MM.1S (cell line): ENCODE measurements at places on chromosomes 5 and 9.

DNA sequence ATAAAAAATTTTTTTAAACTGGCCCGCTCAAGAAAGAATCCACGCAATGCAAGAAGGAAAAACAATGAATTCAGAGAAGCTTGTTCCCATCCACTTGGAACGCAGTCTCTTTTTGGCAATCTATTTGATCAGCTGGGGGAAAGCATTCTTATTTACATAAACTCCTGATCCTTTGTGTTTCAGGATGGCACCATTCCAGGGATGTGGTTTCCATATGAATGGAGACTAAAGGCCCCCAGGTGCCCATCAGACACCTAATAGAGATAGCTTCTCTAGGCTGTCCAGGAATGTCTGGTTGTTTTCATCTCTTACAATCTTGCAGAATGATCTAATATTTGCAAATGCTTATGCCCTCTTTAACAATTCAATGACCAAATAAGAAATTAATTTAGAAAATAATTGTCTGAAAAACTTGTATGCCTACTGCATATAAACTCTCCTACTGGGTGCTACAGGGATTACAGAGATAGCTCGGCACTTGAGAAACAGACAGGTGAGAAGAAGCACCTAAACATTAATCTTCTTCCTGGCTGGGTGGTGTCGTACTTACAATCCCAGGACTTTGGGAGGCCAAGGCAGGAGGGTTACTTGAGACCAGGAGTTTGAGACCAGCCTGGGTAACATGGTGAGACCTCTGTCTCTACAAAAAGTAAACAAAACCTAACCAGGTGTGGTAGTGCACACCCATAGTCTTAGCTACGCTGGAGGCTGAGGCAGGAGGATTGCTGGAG is 3.0 kb upstream of the RASGRF2 start:
- DNase-seq = no peak

DNA sequence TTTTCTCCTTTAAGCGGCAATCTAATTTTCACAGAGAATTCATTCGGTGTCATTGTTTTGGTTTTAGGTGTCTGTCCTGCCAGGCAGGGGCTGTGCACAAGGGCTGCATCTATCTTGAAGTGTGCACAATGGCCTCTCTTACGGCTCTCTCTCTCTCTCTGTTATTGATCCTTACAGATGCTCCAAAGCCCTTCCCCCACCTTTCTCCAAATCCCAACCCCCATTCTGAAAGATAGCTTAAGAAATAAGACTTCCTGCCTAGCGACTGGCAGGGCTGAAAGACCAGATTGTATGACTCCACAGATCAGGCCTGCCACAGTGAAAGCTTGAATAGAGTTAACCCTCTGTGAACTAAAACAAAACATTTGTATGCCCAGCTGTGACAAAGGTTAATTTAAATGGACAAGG is 86.5 kb upstream of the NR5A1 start:
- DNase-seq = no peak

- no peak for DNase-seq
Measured at GRCh38 chr5:61472172-61472958, 140.3 kb downstream of the ZSWIM6 start.

GRCh38 chr5:135993335-135993879 is 35.4 kb upstream of the TGFBI start:
- no peak for DNase-seq

DNA sequence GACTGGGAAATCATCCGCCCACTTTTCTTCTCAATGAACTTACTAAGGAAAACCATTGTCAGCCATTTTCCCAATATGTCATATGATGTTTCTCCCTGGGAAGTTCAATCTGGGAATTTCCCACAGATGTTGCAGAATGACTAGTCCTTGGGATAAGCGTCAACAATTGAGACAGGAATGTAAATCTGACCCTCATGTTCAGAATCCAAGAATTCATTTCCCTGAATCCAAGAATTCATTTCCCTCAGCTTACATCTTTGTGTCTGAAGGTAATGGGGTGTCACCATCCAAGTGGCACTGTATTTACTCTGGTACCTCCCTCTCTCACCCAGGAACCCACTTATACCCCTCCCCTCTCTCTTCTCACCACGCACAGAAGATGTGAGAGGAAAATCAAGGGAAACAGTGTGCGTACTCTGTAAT is 7.4 kb downstream of the KLF9 start:
- no peak for DNase-seq

GRCh38 chr9:87701491-87701890 is 24.4 kb upstream of the CTSL start:
- no peak for DNase-seq

DNA sequence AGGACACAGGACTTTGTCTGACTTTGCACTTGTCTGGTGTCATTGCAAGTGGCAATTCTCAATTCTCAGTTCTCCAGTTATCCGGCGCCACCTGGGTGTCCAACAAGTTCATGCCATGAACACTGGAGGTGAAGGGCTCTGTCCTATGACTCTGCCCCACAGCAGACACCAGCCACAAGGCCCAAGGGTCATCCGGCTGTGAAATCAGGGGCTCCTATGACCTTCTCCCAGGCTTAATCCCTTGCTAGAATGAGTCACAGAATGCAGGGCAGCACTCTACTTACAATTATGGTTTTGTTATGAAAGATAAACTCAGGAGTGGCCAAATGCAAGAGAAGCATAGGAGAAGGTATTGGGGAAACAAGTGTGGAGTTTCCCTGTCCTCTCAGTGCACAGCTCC is 392.0 kb downstream of the GADD45G start:
- no peak for DNase-seq

GRCh38 chr5:151620461-151620840 is 29.3 kb upstream of the FAT2 start:
- no peak for DNase-seq

DNA sequence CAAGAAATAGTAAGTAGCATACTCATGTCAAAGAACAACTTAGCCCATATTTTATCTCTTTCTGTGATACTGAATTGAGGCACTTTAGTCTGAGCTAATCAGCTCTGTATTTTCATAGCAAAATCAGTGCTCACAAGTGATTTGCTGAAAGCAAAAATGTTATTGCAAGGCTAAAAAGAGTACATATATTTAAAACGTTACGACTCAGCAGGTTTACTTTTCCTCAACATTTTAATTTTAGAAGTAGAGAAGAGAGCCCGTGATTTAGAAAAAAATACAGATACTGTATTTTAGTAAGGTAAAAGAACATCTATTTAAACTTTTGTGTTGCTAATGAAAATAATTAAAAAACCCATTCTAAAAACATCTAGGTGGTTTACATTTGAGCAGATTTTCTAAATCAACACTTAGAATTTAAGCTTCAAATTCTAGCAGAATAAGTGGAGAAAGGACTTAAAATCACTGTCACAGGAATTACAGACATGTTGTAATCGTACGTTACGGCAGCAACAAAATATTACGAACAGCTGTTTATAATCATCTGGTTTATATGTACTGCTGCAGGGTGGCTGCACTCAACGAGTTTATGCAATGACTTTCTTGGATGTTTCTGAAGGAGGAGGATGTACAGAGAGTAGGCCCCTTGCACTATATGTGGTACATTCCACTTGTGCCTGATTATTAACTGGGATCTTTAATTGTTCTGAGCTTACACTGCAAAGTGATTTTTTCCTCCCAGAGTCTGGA is 20.1 kb downstream of the SREK1 start:
- DNase-seq = no peak

- no peak for DNase-seq
Measured at GRCh38 chr9:100167915-100168654, 69.0 kb downstream of the INVS start.

- no peak for DNase-seq
Measured at GRCh38 chr5:36631154-36631553, 24.7 kb downstream of the SLC1A3 start.

DNA sequence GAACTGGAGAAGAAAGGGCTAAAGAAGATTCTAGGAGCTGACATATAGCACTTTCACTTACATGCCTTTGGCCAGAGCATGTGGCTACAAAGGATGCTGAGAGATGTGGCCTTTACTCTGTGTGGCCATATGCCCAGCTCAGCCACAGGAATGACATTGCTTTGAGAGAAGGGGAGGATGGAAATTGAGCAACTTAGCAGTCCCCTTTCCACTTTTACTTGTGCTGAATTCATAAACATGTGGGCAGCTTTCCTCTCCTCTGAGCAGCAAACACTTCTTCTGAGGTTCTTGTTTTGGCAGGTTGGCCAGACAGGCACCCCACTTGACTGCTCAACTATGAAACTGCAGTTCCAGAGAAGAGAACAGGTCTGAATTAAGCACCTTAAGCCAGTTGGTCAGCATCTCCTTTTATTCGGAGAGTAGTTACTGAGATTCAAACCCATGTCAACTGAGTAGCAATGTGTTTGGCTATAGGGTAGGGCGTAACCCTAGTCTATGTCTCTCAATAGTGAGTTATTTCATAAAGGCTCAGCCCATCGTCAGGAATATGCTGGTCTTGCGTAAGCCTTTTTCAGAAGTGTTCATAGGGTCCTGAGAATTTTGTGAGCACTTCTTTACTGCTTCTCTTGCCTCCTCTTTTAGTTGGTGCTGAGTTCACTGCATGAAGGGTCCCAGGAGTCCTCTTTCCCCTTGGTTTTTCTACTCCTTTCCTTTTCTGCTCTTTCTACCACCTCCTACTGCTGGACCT is 134.5 kb downstream of the PALM2AKAP2 start:
- DNase-seq = peak; percentile 48

DNA sequence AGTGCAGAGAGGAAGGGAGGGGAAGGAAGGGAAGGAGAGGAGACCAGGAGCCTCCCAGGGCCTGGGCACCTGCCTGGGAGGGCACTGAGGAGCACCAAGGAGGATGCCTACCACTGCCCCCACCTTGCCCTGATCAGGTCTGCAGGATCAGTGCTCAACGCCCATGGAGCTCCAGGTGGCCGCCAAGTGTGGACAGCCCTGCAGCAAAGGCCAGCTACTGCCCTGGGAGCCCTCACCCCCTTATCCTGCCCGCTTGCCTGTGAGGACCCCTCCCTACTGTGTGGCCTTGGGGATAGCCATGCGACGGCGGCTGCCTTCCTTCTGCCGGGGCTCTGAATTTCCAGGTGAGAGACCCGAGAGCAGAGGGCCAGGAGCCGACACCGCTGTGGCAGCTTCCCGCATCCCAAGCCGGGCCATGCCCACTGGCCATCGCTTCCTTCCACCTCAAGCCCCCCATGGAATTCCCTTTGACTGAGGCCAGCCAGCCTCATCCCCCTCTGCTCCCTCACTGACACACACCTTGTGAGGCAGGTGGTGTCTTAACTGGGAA is 12.4 kb downstream of the ADAMTS2 start:
- no peak for DNase-seq

- peak; percentile 16 for DNase-seq
Measured at GRCh38 chr5:75510836-75511434, 494 bp downstream of the CERT1 start.

GRCh38 chr5:36414869-36415282 is 113.2 kb upstream of the RANBP3L start:
- peak; percentile 37 for DNase-seq

GRCh38 chr9:37215381-37215780 is 95.0 kb downstream of the ZCCHC7 start:
- no peak for DNase-seq

- no peak for DNase-seq
Measured at GRCh38 chr5:54671111-54671531, 153.6 kb downstream of the SNX18 start.

DNA sequence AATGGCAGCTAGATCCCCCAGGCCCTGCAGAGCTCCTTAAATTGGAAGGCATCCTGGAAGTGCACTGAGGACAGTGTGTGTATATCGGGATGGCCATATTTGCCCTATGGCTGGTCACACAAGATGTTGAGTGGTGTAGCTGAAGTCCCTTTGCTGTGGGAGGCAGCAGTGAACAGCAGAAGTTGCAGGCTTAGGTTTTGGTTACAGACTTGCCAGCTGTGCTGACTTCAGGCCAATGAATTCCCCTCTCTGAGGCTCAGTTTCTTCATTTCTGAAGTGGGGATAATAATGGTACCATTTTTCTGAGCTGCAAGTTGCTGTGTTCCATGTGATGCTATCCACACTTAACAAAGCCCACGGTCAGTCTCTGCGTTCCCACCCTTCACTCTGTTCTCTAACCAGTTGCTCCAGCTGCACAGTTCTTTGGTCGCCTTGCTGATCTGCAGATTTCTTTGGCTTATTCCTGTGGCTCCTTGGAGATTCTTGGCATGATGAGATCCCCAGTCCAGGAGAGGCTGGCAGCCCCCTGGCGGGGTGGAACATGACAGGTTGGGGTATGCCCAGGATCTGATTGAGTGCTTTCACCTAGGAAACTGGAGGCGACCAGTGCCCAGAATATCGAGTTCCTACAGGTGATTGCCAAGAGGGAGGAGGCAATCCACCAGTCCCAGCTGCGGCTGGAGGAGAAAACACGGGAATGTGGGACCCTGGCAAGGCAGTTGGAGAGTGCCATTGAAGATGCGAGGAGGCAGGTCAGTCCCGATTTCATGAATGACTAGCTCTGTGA is 6.5 kb upstream of the GLE1 start:
- DNase-seq = no peak

DNA sequence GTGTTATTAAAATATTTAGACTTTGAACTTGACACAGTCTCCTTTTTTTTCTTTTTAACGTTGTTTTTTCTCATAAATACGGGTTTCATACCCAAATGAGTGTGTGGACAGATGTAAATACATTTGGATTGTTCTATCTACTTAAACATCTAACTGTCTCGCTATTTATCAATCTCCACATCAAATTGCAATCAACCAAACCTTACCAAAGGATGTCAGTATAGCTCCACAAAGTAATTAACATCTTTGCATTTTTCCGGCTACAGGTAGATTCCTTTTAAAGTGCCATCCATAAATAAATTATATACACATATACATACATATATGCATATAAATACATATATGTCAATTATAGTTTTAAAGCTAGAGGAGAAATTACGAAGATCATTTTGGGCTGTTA is 705 bp upstream of the CDH10 start:
- DNase-seq = no peak

- DNase-seq = no peak
Measured at GRCh38 chr5:61670941-61671340, 338.9 kb downstream of the ZSWIM6 start.

GRCh38 chr5:88872971-88873370 is 10.0 kb downstream of the MEF2C start:
- no peak for DNase-seq

DNA sequence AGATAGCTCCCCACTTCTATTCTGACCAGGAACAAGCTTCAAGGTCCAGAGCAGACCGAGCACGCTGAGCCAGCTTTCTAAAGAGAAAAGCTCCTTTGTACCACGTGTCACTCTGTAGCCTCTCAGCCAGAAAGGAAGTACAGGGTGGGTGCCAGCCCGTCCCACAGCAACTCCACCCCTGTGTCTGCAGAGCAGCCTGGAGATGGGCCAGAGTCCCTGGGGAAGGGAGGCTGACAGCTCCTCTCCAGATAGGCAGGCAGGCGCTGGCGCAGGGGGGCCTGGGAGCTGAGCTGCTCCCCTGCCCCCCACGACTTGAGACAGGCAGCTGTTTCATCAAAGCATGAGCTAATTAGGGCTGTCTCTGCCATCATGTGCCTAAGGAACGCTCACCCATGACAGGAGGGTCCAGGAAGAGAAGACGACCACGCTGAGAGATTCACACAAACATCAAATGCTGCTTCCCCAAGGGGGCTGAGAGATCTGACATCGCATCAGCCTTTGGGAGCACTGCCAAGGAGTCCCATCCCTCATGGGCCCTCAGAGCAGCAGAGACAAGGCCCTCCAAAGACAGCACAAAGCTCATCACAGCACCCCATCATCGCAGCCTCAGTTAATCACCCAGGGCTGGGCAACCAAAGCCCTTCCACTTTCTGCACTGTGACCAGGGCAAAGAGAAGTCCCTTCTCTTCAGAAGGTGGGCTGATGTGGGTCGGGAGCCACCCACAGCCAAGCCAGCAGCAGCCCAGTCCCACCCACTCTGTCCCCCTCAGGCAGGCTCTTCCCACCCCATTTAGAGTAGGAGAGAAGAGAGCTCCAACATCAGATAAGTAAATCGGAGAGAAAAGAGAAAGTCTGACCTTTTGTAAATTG is 78.5 kb upstream of the LRRTM2 start:
- DNase-seq = peak; percentile 7
